ENCODE measurements at places on chromosomes 16 and 17.
A peak's percentile ranks its signal among the peaks of the same experiment; 100 is the strongest.

- DNase-seq, result peak; percentile 73
Measured at GRCh38 chr17:21573961-21574610, 118.2 kb upstream of the KCNJ18 start.

DNA sequence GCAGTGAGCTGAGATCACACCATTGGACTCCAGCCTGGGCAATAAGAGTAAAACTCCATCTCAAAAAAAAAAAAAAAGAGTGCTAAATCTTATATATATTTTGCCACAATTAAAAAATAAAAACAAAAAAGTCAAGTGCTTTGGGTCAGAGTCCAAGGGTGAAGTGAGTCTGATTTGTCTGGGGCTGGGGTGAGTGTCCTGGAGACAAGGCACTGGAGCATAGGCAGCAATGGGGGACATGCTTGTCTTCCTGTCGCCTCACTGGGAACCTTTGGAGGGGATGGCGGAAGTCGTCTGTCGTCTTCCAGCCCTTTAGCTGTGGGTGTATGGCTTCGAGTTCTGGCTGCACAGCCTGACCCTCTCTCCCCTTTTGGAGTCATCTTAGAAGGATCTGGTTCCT lies 167.1 kb downstream of the NTN1 start:
- no peak for DNase-seq

- DNase-seq, result peak; percentile 93
Measured at GRCh38 chr17:1714427-1714979, 4.3 kb upstream of the TLCD2 start.

DNA sequence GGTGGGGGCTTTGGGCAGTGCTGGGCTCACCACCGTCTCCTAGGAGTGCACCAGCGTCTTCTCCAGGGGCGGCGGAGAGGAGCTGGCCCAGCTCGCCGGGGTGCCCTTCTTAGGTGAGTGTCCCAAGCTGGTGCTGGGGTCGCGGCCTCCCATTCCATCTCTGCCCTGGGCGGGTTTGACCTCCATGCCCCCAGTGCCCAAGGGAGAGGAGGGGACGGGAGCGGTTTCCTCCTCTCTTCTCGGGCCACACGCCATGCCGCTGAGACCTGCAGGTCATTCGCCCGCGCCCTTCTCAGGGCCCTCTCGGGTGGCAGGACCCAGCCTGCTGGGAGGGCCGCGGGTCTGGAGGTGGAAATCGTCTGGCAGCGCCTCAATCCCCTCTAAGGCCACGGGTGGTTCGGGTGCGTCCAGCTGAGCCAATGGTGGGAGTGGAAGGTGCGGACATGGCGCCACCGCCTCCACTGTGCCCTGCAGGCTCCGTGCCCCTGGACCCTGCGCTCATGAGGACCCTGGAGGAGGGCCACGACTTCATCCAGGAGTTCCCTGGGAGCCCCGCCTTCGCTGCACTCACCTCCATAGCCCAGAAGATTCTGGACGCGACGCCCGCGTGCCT lies 5.3 kb downstream of the IGFALS start:
- no peak for DNase-seq

GRCh38 chr17:37801171-37801570 lies 56.3 kb upstream of the HNF1B start:
- DNase-seq, result no peak

DNA sequence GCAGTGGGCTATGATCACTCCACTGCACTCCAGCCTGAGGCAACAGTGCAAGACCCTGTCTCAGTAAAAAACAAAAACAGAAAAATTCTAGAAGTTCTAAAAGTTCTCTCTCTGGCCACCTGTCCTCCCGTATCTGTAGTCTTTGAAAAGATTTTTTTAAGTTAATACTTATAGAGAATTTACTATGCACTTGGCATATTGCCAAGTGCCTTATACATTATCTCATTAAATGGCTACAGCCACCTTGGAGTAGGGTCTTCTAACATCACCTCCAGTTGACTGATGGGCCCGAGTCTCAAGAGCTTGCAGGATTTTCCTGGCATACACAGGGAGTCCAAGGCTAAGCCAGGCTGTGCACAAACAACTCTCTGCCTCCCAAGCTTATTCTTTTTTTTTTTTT lies 44.7 kb downstream of the TMEM186 start:
- no peak for DNase-seq

DNA sequence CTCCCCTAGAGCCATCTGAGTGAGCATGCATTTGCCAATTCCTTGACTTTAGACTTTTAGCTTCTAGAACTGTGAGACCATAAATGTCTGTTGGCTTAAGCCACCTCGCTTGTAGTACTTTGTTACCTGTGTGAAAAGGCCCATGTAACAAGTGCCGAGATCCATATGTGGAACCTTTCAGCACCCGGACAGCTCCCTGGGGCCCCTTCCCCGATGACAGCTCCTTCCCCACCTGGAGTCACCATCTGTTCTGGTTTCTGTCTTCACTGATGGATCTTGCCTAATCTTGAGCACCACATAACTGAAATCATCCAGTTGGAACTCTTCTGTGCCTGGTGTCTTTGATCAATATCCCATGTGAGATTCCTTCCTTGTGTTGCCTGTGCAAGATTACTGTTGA lies 78.9 kb upstream of the EEF2KMT start:
- DNase-seq, result no peak

DNA sequence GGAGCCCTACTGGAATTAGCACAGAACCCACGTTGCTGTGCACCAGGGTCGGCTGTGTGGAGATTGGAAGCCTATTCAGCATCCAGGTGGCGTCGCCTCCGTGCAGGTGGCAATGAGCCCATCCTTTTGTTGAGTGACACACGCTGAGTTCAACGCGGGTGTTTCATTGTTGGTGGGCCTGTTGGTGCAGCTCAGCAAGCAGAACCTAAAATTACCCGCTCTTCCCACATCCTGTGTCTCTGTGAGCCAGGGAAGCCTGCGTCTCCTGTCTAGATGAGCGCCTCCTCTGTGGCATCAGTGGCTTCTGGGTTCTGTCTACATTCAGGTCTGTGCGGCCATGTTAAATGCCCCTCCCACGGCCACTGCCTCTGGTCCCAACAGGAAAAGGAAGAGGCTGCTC lies 14.5 kb downstream of the CD2BP2 start:
- no peak for DNase-seq

DNA sequence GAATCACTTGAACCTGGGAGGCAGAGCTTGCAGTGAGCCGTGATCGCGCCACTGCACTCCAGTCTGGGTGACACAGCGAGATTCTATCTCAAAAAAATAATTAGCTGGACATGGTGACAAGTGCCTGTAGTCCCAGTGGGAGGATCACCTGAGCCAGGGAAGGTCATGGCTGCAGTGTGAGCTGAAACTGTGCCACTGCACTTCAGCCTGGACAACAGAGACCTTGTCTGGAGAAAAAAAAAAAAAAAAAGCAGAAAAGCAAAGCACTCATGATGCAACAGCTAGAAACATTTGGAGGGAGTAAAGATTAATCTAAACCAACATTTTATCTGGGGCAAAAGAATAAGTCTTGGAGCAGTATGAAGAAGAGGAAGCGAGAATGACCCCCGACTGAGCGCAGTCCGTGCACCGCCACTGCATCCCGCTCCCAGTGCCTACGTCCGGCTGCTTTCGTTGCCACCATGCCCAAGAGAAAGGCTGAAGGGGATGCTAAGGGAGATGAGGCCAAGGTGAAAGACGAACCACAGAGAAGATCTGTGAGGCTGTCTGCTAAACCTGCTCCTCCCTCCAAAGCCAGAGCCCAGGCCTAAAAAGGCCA lies 8.2 kb downstream of the PRPSAP1 start:
- no peak for DNase-seq

DNA sequence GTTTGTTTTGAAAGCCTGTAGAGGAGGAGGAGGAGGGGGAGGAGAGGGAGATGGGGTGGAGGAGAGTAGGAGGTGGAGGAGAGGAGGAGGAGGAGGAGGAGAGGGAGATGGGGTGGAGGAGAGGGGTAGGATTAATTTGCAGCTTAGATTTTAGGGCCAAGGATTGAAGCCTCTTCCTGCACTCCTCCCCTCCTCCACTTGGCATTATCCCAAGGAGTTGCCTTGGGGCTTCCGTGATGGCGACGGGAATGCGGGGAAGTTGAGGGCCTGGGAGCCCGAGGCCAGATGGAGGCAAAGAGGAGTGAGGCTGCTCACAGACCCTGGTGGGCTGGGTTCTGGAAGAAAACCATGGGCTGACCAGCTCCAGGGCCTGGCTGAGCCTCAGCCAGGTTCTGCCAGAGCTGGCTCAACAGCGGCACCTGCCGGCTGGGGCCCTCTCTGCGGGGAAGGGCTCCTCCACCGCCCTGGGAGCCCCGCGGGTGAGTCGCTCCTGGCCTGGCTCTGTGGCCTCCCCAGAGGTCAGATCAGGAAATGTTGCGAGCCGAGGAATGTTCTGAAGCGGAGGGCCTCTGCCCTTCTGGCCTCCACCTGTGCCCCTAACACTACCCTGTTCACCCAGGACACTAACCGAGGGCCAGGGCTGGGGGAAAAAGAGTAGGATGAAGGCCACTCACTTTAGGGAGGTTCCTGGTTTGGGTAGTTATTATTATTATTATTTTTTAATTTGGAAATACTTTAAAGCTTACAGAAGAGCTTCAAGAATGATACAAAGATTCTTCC lies 23.9 kb upstream of the FMNL1 start:
- DNase-seq, result peak; percentile 96

DNA sequence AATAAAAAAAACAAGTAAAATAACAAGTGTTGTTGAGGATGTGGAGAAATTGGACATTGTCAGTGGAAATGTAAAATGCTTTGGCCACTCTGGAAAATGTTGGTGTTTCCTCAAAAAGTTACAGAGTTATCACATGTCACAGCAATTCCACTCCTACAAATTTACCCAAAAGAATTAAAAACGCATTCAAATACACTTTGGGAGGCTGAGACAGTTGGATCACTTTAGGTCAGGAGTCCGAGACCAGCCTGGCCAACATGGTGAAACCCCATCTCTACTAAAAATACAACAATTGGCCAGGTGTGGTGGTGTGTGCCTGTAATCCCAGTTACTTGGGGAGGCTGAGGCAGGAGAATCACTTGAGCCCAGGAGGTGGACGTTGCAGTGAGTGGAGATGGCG lies 5.6 kb downstream of the TOP3A start:
- DNase-seq, result no peak

GRCh38 chr17:56543280-56543679 lies 50.2 kb upstream of the NOG start:
- no peak for DNase-seq

- DNase-seq, result no peak
Measured at GRCh38 chr16:27340654-27341053, 26.9 kb downstream of the IL4R start.

GRCh38 chr16:71341881-71342280 lies 16.6 kb upstream of the CALB2 start:
- DNase-seq, result no peak

DNA sequence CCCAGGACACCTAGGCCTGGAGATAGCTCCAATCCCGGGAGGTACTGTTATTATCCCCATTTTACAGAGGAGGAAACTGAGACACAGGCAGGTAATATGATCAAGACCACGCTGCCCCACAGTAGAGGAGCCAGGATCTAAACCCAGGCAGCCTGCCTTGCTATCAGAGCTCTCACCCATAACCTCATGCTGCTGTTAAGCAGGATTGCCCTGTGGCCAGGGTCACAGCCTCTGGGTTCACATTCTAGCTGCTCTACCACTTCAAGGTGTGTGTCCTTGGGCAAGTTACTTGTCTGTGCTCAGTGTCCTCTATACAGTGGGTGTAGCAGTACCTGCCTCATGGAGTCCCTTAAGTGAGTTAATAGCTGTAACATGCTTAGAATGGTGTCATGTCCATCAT lies 1015.3 kb downstream of the KCNJ18 start:
- DNase-seq, result no peak
